Activated CD4-positive, alpha-beta T cell treated with anti-CD3 and anti-CD28 coated beads for 48 hours (primary cell): ENCODE measurements at places on chromosomes 5 and 9.

DNA sequence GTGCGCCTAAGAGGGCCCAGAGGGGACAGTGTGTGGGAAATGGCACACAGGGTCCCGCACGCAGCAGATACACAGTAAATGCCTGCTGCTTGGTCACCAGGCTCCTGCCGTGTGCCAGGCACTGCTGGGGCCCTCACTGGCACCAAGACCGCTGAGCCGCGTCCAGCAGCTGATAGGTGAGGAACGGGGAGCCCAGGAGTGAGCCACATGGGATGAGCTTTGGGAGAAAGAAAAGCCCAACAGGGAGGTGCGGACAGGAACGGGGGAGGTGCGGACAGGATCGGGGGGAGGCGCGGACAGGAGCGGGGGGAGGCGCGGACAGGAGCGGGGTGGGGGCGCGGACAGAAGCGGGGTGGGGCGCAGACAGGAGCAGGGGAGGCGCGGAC lies 16.5 kb downstream of the GPSM1 start:
- DNase-seq: no peak

DNA sequence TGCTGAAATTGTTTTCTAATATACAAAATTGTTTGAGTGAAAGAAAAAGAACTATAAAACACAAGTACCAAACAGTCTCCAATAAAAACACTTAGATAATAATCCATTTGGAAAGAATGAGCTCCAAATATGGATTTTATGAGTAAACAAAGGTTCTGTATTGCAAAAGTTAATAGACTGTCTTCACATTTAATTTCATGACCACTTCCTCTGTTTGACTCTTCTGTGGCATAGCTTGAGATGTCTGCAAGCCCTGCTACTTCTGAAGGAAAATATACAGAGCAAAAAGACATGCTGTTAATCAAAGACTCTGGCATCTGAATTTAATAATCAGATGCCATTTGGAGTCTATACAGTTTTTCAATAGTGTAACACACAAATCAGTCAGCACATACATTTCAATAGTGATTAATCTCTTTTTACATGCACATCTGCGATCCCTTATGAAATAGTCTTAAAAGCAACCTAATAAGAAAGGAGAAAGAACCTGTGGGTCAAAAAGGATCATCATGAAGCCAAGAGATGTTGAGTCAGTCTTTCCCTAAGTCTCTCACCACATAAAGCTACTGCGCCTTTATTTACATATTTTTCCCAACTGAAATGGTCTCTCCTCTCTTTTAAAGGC lies 165.4 kb upstream of the LHFPL2 start:
- DNase-seq: no peak

GRCh38 chr5:43634621-43635020 lies 31.6 kb downstream of the NNT start:
- no peak for DNase-seq

GRCh38 chr5:177453852-177454396 lies 7.3 kb downstream of the PRR7 start:
- peak; percentile 45 for DNase-seq

- no peak for DNase-seq
Measured at GRCh38 chr5:58921159-58921558, 338.3 kb downstream of the RAB3C start.

GRCh38 chr5:116703328-116703727 lies 128.7 kb upstream of the SEMA6A start:
- DNase-seq: no peak

GRCh38 chr9:17927616-17928015 lies 348.8 kb downstream of the SH3GL2 start:
- DNase-seq: no peak

- no peak for DNase-seq
Measured at GRCh38 chr5:68522863-68523262, 307.3 kb downstream of the PIK3R1 start.

DNA sequence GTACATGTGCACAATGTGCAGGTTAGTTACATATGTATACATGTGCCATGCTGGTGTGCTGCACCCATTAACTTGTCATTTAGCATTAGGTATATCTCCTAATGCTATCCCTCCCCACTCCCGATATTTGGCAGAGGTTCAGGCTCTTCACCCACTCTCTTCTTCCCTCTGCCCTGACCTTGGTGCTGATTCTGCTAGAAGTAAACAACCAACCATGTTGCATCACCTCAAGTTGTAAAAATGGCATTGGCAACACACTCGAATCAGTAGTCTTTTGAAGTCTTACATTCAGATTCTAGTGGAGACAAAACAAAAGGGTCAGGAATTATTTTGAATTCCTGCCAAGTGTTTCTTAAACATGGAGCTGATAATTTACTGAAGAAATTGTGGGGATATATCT lies 40.0 kb downstream of the PRR16 start:
- no peak for DNase-seq

DNA sequence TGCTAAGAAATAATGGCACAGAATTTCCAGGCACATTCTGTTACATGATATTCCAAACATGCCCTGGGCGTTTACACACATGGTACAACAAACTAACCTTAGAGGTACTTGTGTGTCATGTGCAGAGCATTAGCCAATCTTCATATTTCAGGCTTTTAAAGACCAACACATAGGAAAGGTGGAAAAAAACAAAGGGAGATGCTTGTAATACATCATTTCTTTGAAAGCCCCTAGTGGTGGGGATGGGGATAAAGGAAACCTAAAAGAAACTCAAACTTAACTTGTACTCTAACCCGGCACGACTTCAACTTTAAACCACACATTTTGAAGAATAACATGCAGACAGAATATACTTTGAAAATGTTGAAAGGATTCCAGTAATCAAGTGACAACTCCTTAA lies 133.6 kb downstream of the PTPRD start:
- no peak for DNase-seq

GRCh38 chr9:124809741-124810500 lies 33.0 kb downstream of the OLFML2A start:
- DNase-seq: no peak

DNA sequence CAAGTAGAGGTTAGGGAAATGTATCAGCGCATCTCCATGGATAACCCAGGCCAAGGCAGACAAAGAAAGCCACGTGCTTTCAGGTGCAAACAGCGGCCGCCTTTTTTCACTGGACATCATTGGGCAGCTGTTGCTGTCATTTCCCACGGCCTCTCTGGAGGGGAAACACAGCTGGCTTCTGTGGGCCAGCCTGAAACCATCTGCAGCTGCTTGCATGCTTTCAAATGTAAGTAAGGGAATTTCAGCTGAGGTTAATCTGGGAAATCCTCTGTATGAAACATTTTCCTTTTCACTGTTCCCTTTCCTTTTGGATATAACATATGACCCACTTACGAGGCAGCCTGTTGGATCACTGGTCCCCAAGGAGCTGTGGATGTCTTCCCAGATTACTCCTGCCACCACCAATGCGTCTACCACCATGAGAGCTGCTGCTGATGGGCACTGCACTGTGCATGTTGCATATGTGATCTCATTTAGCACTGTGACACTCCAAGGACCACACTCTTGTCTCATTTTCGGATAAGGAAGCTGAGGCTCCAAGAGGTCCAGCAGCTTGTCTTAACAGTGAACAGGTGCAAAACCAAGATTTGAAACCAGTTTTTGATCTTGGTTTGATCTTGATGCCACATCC lies 106.3 kb downstream of the C9orf152 start:
- no peak for DNase-seq

- DNase-seq: no peak
Measured at GRCh38 chr5:131460133-131460532, 174.9 kb downstream of the RAPGEF6 start.

DNA sequence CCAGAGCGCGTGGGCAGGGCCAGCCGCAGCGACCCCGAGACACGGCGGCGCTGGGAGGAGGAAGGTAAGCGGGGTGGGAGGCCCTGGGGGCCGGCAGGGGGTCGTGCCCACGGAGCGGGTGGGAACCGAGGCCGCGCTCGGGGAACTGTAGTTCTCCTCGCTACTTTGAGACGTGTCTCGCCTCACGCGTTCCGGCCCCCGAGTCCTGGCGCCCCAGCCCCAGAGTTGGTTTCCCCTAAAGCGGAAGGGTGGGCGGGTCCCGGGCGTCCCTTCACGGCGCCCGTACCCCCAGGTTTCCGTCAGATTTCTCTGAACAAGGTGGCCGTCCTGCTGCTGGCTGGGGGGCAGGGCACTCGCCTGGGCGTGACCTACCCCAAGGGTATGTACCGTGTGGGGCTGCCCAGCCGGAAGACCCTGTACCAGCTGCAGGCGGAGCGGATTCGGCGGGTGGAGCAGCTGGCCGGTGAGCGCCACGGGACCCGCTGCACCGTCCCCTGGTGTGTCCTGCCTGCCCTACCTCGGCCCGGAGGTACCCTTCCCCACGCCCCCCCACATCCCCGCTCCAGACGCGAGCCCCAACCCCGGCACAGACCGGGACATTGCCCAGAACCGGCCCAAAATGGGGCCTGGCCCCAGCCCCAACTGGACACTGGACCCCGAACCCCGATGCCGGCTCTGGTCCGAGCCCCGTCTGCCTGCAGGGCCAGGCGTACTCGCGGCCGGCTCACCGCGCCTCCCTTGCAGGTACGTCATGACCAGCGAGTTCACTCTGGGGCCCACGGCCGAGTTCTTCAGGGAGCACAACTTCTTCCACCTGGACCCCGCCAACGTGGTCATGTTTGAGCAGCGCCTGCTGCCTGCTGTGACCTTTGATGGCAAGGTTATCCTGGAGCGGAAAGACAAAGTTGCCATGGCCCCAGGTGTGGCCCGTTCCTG lies 709 bp downstream of the UAP1L1 start:
- peak; percentile 49 for DNase-seq

GRCh38 chr5:129445379-129445778 lies 14.7 kb upstream of the ADAMTS19 start:
- DNase-seq: no peak

- DNase-seq: no peak
Measured at GRCh38 chr5:124104821-124105220, 592.8 kb downstream of the CSNK1G3 start.

DNA sequence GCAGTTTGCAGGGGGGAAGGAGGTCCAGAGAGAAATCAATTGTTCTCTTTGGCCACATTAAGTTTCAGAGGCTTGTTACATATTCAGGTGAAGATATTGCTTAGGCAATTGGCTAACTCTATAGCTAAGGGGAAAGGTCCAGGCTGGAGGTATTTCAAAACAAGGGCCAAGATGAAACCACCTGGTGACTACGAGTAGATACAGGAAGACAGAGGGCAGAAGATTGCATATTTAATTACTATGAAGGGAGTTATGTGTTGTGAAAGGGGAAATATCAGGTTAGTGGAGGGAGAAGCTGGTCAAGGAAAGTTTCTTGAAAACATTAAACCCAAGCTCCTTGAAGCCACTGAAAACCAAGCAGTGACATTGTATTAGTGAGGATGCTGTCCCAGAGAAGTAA lies 1.9 kb upstream of the RAD23B start:
- DNase-seq: no peak

DNA sequence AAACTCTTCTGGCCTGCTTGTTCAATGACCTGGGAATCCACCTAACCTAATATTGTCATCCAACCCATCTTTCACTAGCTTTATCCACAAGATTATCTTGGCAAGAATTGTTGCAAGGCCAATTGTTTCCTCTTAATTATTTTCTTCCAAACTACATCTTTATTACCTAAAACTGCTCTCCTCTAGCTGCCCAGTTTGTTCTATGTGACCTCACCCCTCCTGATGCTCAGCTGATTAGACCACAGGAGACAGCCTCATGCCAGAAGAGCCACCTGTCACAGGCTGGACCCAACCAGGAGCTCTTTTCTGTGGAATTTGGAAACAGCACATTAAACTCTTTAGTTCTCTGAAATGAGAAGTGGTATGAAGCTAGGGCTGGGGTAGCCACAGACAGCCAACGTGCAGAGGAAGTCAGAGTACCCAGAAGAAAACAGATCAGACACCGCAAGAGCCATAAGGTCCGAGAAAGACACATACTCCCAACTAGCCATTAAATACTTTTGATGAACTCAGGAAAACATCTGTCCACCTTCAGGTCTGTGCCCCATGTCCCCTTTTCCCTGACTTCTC lies 12.0 kb downstream of the SAXO1 start:
- no peak for DNase-seq

DNA sequence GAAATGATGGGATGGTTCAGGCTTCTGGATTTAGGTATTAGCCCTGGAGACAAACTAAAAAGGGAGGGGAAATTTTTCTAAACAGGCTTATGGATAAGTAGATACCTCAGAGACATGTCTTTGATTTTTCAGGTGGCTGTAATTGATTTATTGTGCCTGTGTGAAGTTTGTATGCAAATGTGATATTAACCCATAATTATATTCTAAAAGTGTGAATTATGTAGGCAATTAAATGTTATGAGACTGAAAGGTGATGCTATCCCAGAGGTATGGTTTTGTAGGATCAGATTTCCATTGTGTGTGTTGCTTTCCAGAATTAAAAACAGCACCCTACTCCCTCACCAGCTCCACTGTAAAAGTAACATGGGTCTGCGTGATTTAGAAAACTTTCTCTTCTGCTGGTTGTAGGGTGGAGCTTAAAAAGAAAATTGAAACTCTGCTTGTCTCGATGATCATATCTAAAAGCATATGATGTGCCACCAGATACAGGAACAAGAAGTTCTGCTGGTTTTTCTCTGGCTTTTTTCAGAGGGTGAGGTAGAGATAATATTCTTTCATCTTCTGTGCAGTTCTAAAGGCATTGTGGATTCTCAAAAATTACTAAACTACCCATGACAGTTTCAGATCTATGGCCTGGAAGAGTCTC lies 71.8 kb upstream of the TAF11L2 start:
- DNase-seq: no peak

DNA sequence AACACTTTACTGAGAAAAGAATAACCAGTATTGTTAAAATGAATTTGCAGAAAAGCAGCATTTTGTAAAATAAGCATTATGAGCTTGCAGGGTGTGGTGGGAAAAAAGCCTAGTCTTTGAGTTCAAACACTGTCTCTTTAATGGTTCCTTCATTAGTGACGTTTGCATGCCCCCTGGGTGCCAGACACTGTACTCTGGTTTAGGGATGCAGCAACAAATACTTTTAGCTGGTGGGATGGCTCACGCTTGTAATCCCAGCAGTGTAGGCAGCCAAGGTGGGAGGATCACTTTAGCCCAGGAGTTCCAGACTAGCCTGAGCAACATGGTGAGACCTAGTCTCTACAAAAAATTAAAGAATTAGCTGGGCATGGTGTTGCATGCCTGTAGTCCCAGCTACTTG lies 62.3 kb downstream of the MAST4 start:
- no peak for DNase-seq

DNA sequence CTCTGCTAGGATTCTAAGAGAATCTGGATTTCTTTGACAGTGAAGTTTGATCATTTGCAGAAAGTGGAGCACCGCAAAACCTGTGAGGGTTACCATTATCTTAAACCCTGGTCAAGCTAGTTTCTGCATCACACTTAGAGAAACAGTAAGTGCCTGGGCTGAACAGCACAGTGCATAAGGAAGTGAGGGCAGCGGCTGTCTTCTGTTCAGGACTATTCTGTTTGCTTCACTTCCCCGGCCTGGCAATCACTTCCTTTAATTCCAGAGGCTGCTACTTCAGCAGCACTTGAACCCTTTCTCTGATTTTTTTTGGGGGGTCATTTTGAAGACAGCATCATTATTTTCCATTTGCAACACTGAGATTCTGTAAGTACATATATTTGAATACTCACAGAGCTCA lies 32.0 kb downstream of the SEMA6A start:
- DNase-seq: no peak

DNA sequence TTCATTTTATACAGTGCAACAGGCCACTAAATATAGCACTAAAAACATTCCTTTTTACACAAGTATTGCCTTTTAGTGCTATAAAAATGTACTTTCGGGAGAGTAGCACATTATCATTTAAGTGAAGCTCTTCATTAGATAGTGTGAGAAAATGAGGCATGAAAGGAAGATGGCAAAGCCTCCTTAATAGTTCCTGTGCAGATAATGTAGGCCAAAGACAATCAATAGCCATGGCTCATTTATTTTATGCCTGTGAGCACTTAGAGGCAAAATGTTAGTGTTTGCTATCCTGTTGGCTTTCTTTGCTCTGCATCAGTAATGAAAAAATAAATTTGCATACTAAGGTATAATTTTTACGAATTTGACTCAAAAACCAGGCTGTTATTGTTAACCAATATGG lies 929.5 kb upstream of the C9orf72 start:
- DNase-seq: no peak
